NCI-H1694 treated with DMSO at 0.1 percent for 48 hours (cell line): ENCODE measurements at places on chromosomes 4 and X.

GRCh38 chrX:8684201-8684965 lies 47.6 kb downstream of the ANOS1 start:
- DNase-seq: no peak

DNA sequence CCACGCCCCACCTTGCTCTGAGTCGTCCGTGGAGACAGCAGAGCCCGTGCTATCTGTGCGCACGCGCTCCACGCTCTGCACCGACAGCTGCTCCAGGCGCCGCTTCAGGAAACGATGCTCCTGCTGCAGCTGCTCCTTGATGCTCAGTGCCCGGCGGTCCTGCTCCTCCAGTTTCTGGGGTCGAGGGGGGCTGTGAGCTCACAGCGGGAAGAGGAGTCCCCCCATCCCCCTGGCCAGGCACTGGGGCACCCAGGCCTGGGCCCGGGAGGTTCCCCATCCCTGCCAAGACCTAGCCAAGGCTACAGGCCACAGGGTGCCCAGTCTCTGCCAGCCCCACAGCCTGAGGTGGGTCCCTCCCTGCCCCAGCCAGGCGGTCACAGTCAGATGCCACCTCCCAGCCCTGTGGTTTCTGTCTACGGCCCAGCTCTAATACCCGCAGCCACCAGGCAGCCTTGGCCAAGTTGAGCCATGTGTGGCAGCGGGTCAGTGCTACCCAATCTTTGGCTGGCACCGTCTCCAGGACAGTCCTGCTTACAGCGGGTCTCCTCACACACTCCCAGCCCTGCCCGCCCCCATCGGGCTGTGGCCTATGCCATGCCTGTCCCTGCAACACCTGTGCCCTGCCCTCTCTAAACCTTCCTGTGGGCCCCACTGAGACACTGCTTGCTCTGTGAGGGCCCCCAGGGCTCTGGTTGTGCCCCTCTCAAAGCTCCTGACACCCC lies 9.3 kb upstream of the HAUS3 start:
- no peak for DNase-seq

DNA sequence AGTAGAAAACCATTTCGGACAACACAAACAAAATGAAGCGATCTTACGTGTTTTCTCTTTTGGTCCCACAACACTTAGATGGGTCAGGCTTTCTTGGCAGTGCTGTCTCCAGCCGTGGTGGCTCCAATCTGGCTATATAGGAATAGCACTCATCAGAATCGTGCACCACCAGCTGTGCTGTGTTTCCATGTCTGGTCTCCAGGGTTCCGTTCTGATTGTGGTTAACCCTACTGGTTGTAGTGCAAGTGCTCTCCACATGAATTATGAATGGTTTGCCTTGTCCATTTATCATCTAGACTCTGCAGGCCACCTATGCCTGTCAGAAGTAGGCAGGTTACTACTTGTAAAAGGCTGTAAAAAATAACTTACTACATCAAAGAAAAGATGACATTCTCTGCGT lies 536.3 kb downstream of the IQCM start:
- peak; percentile 42 for DNase-seq

- DNase-seq: no peak
Observed at GRCh38 chrX:134006484-134007161, 21.2 kb upstream of the GPC3 start.

DNA sequence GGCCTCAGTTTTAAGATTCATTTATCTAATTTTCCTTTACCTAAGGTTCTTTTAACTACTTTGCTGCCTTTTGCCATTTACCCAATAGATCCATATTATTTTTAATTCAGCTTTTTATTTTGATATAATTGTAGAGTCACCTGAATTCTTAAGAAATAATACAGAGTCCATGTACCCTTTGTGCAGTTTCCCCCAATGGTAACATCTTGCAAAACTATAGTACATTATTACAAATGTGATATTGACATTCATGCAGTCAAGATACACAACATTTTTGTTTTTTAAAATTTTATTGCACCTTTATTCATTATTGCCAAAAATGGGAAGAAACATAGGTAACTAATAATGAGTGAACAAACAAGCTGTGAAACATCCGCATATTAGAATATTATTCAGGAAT lies 208.7 kb upstream of the WDFY3 start:
- no peak for DNase-seq

DNA sequence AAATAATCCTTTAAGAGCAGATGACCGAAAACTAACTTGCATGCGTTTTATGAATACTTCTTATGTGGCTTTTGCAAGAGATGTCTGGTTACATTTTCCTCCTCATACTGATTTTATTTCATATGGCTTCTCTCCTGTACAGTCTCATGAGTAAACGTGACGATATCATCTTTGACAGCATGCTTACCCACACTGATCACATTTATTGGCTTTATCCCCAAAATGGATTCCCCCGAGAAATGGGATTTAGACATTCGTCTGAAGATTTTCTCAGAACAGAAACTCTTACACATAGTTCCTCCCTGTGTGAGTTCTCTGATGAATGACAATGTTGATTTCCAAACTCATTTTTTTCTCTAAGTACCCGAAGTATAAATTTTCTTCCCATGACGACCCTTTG lies 939.7 kb upstream of the LCORL start:
- DNase-seq: no peak

- no peak for DNase-seq
Observed at GRCh38 chr4:57147335-57148060, 37.3 kb upstream of the IGFBP7 start.

GRCh38 chr4:17309567-17310268 lies 202.2 kb downstream of the QDPR start:
- DNase-seq: no peak

GRCh38 chrX:153476666-153477363 lies 6.4 kb upstream of the HAUS7 start:
- peak; percentile 80 for DNase-seq

GRCh38 chr4:136457004-136457403 lies 1075.3 kb downstream of the PCDH18 start:
- no peak for DNase-seq

DNA sequence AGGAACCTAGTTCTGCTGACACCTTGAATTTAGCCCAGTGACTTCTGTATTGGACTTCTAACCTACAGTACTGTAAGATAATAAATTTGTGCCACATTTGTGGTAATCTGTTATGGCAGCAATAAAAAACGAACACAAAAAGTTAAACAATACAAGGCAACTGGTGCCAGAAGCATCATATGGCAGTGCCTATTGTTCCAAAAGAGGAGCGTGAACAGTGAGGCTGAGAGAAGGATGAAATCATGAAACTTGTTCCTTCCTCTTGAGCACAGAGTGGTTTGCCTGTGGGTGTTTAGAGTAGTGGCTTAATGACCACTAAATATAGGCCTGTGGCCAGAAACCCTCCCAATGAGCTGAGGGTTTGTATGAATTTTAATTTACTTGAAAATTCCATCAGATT lies 69.7 kb upstream of the PGRMC2 start:
- no peak for DNase-seq

GRCh38 chr4:183256756-183257385 lies 63.2 kb downstream of the CLDN22 start:
- DNase-seq: peak; percentile 1

- DNase-seq: no peak
Observed at GRCh38 chrX:35104626-35105025, 162.0 kb downstream of the FAM47B start.

GRCh38 chr4:89253311-89253710 lies 54.3 kb downstream of the GPRIN3 start:
- DNase-seq: no peak

DNA sequence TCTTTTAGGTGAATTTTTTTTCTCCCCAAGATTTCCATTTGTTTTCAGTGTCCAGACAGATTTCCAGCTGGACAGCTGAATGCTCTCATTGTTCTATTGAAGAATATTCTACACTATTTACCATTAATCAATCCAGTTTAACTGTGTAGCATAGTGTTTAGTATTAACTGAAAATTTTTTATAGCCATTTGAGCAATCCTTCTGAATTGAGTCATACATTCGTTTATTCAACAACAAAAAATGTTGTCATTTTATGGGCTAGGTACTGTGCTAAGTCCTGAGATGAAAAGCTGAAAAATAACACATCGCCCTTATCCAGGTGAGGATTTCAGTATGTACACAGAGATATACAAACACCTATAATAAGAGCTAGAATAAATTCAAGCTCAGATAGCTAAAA lies 223.3 kb downstream of the COL25A1 start:
- DNase-seq: no peak

DNA sequence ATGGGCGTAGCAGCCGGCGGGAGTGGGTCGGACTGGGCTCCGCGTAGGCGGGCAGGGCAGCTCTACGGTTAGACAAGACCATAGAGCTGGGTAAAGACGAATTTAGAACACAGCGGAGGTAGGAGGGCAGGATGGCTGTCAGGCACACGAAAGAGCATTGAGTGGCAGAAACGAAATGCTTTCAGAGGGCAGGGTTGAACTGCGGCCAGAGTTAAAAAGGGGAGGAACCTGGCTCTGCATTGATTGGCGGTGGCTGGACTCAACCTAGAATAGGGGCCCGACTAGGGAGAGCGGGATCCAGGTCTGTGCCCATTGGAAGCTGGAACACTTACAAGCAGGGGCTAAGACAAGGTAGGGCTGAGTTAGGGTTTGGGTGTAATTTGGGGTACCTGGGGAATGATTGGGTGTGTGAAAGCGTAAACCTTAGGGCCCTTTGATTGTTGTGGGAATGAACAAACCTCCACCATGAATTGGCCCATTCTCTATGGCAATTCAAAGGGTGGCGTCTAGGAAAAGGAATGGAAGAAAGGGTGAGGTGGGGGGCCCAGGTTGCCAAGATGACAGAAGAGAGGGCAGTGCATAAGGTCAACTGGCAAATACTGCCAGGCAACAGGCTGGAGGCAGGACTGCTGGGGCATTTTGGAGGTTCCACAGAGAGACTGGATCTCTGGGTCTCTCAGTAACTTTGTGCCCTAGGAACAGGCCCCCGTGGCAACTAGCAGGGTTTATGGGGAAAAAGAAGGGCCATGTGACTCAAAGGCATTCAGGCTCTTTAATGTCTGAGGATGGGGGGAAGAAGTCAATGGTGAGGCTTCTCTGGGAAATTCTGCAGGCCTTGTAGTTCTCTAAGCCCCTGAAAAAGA lies 911 bp upstream of the ELK1 start:
- no peak for DNase-seq

- DNase-seq: peak; percentile 94
Observed at GRCh38 chrX:44675362-44676024, 132.8 kb upstream of the FUNDC1 start.

GRCh38 chr4:36493251-36493650 lies 211.8 kb downstream of the DTHD1 start:
- no peak for DNase-seq
